Brain microvascular endothelial cell (primary cell): ENCODE measurements at places on chromosomes 5 and 9.
A peak's percentile ranks its signal among the peaks of the same experiment; 100 is the strongest.

DNA sequence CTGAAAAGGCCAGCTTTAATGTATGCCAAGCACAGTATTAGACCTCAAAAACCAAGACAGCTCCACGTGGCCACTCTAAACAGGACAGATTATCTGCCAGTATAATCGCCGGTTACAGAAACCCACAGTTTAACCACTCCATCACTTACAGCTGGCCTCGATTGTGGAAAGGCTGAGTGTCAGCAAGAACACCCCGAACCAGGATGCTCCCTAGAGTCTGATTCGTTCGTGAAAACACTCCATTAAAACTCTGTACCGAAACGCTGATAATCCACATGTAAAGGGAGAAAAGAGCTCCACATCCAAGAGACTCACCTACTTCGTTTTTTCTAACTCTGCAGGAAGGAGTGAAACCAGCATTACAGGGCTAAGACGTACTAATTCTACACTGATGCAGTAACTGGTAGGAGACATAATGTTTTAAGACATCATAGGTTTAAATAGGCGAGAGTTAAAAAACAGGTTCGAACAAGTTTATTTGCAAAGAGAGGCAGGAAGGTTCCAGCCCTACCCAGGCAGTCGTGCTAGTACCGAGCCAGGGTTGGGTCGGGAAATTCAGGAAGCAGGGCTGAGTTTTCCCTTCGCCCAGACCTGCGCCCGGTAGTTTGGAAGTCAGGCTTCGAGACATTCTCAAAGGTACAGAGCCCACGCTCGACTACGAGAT, 949 bp downstream of the SERINC5 start:
- peak; percentile 30 for DNase-seq

- DNase-seq, result no peak
Observed at GRCh38 chr9:135706288-135706687, 4.3 kb downstream of the KCNT1 start.

DNA sequence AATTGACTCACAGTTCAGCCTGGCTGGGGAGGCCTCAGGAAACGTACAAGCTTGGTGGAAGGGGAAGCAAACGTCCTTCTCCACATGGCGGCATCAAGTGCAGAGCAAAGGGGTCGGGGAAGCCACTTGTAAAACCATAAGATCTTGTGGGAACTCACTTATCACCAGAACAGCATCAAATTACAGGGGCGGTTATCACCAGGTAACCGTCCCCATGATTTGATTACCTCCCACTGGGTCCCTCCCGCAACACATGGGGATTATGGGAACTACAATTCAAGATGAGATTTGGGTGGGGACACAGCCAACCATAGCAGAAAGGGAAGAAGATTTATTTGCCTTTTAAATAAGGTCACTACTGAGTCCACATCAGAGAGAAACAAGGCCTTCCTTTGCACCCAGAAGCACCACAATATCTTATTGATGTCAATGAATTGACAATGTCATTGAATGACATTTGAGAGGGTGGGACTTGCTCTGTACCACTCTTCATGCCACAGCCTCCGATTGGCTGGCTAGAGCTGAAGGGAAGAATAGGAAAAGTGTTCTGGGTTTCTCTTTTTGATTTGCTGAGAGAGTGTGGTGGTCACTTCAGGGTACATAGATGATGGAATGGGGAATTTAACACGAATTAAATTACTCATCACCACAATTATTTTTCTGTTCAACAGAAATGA, 11.0 kb downstream of the SKP2 start:
- no peak for DNase-seq

DNA sequence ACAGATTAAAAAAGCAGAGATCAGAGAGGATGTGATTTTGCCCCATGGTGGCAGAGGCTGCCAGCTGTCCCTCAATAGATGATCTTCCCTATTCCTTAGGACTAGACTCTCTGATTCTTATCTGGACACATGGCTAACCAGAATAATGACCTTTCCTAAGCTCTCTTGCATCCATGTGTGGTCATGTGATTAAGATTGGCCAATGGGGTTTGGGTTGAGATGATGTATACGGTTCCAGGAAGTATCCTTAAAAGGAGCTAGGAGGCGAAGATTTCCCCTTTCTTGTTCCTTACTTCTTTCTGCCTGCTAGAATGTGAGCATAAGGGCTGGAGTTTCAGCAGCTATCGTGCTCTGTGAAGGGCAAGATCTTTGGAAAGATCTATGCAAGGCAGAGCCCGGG, 39.8 kb downstream of the FOXI1 start:
- DNase-seq, result no peak

GRCh38 chr5:177370488-177371119, 12.9 kb downstream of the RGS14 start:
- DNase-seq, result peak; percentile 87

DNA sequence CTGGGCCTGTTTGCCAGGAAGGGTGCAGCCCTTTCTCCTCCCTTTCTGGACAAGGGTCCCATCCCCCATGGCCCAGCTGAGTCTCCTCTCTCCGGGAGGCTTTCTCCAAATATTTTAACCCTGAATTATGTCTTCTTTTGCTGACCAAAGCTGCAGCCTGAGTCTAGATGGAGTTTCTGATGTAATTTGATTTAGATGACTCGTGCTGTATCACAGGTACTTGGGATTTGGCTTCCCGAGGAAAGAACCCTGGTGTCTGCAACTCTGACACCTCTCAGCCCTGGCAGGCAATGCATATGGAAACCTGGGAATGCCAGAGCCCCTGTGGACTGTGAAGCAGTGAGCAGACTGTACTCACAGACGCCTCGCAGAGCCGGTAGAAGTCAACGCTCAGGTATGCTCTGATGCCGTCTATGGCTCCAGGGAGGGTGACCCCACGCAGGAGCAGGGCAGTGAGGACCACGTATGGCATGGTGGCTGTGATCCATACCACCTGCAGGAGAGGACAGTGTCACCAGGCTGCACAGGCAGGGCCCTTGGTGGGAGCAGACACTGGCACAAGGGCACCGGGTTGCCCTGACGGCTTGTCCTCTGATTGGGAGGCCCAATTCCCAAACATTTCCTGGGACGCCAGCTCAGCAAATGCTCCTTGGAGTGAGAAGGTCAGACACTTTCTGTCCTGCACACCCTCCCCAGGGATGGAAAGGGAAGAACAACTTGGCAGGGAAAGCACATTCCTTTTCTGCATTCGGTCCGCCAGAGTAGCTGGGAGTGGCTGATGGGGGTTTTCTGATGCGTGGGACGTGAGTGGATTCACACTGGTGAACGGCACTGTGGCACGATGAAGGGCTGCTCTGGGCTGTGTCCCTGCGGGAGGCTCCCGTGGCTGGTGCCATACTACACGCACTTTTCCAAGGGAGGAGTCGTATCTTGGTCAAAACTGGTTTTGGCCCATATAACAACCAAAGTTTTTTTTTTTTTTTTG, 24.7 kb downstream of the SLC6A3 start:
- no peak for DNase-seq

GRCh38 chr5:43429706-43430105, 17.5 kb upstream of the CCL28 start:
- DNase-seq, result no peak

- no peak for DNase-seq
Observed at GRCh38 chr5:3099954-3100353, 348.5 kb upstream of the IRX2 start.
